ENCODE measurements at places on chromosomes 2 and 18.

DNA sequence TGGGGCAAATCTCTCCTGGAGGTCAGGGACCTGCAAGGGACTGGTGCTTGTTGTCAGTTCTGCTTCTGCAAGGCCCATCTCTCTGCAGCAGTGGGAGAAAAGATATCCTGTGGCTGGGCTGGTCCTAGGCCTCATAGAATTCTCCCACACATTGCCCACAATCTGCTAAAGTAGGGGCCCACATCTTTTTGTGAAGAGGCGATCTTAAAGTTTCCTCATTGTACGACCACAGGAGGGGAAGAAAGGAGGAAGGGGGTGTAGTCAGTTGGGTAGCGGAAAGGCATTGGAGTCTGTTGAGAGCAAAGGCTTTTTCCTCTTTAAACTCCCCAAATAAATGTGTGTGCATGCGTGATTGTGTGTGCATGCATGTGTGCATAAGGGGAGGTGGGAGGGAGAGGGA is 145.3 kb downstream of the SLC4A3 start:
- H3K4me3 ChIP-seq = no peak overlapping the region
- no peak for DNase-seq
- no peaks in the 10 kb centered on the region for H3K4me1 ChIP-seq
- no peaks in the 10 kb centered on the region for H3K36me3 ChIP-seq
- H3K27me3 ChIP-seq = no peaks in the 10 kb centered on the region

- no peak for DNase-seq
- no peaks in the 10 kb centered on the region for H3K4me1 ChIP-seq
- no peak overlapping the region for H3K4me3 ChIP-seq
- H3K27me3 ChIP-seq = no peaks in the 10 kb centered on the region
- H3K36me3 ChIP-seq = no peaks in the 10 kb centered on the region
- no peak overlapping the region for H3K27ac ChIP-seq
These were observed 709.9 kb upstream of the PKDCC start for GRCh38 chr2:41337956-41338355.

DNA sequence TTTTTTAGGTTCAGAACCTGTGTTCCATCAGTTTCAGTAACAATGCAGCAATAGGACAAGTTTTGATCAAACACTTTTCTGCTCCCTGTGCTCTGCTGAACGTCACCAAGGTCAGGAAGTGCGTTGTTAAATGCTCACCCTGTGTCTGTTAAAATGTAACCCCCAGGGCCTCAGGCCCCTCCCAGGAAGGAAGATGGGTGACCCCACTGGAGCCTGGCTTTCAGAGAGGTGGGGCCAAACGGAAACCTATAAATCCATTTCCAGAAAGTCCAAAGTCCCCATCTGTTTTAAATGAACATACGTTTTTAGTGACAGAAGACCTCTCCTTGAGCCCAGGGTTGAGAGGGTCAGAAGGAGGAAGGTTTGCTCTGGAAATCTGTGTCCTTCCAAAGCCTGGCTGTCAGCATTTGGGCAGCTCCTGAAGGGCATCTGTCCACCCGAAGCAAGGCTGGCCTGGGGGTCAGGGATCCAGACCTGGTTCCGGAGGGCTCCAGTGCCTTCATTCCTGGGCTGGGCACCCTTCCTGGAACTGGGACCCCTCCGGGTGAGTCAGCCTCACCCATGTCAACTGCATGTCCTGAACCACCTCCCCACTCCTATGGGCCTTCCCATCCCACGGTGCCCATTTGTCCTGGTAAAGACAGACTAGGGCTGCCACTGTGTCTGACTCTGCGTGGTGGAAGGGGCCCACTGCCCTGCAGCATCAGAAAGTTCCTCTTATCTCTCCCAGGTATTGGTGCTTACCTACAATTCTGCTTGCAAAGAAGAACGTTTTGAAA is 117.4 kb upstream of the COPS8 start:
- peaks cover 16% of the 10 kb centered on the region for H3K4me1 ChIP-seq
- H3K36me3 ChIP-seq = no peaks in the 10 kb centered on the region
- no peaks in the 10 kb centered on the region for H3K27me3 ChIP-seq
- DNase-seq = peak; percentile 71
- H3K27ac ChIP-seq = peak overlapping the region; percentile 85

DNA sequence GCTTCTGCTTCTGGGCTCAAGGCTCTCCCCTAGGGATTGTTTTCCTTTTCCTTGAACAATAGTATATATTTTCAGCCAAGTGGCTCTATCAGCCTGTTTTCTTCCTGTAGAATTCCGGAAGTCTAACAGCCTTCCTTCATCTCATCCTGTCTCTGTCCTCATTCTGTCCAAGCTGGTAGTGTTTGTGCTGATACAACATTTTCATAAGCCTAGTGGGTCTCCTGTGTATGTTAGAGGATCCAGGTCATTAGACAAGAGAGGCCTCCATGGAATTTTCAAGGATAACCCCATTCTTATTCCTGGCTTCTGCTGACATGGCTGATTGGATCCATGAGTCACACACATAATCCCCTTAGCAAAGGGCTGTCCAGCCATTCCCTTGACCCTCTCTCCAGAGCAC is 467.6 kb downstream of the PTPRM start:
- H3K4me3 ChIP-seq = no peak overlapping the region
- DNase-seq = no peak
- no peaks in the 10 kb centered on the region for H3K4me1 ChIP-seq
- H3K36me3 ChIP-seq = no peaks in the 10 kb centered on the region
- no peak overlapping the region for H3K27ac ChIP-seq
- no peaks in the 10 kb centered on the region for H3K27me3 ChIP-seq

DNA sequence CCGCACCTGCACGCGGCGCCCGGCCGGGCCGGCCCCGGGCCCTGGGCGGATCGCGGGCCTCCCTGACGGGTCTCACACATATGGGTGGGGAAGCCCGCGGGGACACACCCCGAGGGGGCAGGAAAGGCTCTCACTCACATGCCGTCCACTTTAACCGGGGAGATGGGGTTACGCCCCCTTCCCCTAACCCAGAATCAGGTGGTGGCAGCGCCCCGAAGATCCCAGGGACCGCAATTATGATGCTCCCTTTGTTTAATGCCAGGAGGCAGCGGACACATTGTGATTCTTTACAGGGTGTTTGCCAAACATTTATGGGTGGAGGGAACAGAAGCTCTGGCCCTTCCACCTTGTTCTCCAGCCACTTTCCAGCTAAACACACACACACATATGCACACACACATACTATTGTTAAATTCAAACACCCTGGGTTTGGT is 424 bp upstream of the ANKRD44 start:
- H3K36me3 ChIP-seq = no peaks in the 10 kb centered on the region
- no peaks in the 10 kb centered on the region for H3K27me3 ChIP-seq
- H3K4me1 ChIP-seq = peaks cover 41% of the 10 kb centered on the region
- peak overlapping the region; percentile 59 for H3K4me3 ChIP-seq
- no peak for DNase-seq
- peak overlapping the region; percentile 85 for H3K27ac ChIP-seq

- H3K4me3 ChIP-seq = no peak overlapping the region
- no peak overlapping the region for H3K27ac ChIP-seq
- no peaks in the 10 kb centered on the region for H3K36me3 ChIP-seq
- no peak for DNase-seq
- no peaks in the 10 kb centered on the region for H3K4me1 ChIP-seq
These were observed 7.0 kb downstream of the C2orf80 start for GRCh38 chr2:208182835-208183234.
